ENCODE measurements at places on chromosomes 6 and 20.

GRCh38 chr6:163182696-163183095 is 231.8 kb upstream of the QKI start:
- no peak for DNase-seq

DNA sequence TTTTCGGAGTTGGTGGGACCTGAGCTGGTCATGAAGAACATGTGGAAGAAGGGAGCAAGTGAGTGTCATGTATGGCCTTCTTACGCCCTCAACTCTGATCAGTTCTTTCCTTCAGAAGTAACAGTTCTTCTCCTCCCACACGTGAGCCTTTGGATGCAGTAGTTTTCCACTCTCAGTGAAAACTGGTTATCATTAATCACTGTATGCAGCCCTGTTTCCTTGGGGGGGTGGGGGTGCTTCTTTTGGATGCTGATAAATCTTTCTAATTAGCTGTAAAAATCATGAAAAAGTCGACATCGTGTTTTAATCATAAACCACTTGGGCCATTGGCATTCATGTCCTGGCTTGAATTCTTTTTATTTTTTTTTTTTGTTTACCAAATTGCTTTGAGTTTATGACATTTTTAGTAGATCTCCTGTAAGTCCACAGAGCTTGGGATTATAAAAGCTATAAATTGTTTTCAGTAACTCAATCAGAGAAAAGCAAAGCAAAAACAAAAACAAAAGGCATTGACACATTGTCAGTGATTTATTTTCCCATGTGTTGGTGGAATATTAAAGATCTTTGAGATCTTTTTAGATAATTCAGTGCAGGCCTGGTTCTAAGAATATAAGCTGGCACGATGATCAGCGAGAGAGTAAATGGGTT is 84.8 kb downstream of the TRMT11 start:
- DNase-seq: no peak

- DNase-seq: no peak
These were observed 379.0 kb upstream of the FLRT3 start for GRCh38 chr20:14716351-14716801.

- DNase-seq: no peak
These were observed 50.3 kb downstream of the MYH7B start for GRCh38 chr20:35006009-35006408.

DNA sequence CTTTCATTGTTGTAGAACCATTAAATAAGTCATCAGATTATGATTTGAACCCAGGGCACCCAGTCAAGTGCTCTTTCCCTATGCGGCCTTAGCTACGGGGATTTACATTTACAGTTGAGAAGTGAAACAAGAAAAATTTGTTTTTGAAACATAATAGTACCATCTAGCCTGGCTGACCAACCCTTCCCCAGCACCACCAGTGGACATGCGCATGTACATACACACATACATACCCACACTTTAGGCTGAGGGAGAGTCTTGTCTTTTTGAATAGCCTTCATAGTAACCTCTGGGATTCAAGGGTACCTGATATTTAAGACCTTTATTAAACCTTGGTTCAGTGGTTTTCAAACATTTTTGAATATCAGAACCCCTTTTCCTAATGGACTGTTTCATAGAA is 33.8 kb downstream of the SCAND1 start:
- no peak for DNase-seq

- DNase-seq: no peak
These were observed 246.9 kb downstream of the UBE3D start for GRCh38 chr6:82818727-82819126.

GRCh38 chr20:13022401-13023155 is 13.8 kb downstream of the SPTLC3 start:
- DNase-seq: no peak

GRCh38 chr6:161429921-161430490 is 156.1 kb upstream of the AGPAT4 start:
- DNase-seq: no peak

GRCh38 chr6:138386897-138387296 is 9.2 kb downstream of the SMIM28 start:
- DNase-seq: no peak

GRCh38 chr20:7347409-7347808 is 579.9 kb downstream of the BMP2 start:
- DNase-seq: no peak

GRCh38 chr6:78492351-78493017 is 374.9 kb upstream of the IRAK1BP1 start:
- DNase-seq: no peak

DNA sequence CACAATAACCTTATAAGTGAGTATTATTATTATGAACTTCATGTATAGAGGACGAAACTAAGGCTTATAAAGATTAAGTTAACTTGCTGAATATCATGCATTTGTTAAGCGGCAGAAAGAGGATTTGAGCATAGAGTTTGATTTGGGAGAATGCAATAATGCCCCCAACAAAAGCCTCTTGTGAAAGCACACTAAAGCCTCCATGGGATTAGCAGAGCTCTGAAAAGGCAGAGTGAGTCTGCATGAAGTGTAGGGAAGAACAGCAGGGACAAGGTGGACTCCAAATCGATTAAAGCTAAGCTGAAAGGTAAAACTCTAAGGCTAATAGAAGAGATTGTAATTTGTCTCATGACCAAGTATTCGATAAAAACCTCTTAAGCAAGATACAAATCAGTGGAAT is 100.3 kb downstream of the SH3BGRL2 start:
- no peak for DNase-seq

DNA sequence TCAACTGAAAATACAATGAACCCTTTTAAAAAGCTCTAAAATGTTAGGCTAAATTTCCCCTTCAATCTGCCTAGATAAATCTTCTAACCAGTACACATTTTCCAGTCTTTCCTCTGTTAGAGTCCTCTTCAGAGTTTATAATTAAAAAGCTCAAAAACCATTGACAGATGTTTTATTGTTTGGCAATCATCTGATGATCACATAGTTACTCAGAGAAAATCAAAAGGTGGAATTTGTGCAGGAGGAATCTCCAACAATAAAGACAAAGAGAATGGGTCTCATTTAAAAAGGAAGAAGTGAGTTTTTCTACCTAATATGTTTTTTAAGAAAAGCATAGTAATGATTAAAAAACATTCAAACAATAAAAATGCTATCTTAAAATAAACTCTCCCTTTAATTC is 3.1 kb downstream of the TRAPPC3L start:
- no peak for DNase-seq

DNA sequence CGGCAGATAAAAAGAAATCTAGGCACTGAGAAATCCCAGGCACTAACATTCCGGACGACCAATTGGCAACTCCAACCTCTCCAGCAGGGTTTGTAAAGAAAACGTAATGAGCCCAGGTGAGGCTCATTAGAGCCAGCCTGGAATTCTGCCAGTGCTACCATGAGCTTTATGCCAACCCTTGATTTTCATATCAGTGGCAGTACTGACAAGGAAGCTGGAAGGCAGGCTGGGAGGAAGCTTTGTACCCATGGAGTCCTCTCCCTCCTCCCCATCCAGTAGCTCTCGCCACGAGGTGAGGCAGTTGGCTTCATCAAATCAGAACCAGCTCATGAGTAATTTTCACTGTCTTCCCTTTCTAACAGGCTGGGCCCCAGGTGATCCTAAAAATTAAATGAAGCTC is 250.2 kb downstream of the ZNF217 start:
- DNase-seq: no peak

- no peak for DNase-seq
These were observed 473.4 kb downstream of the BTBD3 start for GRCh38 chr20:12391099-12391498.

DNA sequence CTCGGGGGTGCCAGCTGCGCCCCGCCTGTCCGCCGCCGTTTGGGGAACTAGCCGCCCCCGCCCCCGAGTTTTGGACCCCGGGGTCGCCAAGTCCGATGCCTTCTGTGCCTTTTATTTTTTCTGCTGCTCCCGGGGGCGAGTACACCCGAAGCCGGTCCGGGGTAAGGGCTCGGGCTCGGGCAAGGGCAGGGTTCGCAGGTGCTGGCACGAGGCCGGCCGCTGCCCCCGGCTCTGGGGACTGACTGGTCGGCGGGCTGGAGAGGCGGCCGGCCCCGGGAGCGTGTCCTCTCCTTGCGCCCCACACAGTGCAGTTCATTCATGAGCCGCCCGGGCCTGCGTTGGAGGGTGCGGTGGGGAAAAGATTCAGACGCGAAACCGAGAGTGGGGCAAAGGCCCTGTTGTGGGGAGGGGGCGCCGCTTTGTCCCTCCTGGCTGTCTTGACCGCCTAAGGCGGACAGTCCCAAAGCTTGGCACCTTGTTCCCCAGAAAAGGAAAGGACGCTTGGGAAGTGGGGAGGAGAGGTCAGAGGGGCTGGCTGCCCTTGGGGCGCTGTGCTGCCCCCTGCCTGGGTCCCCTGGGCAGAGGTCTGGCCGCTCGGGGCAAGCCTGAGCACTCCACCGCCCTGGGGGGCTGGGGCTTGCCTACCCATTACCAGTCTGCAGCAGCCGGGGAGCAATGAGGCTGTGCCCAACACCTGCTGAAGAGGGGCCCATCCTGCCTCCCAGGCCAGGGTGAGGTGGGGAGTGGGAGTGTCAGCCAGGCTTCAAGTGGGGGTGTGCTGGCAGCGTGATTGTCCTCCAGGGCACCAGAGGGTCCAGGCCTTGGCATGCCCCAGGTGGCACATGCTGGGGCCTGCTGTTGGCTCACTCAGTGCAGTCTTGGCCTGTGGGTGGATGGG is 915 bp downstream of the TMEM63B start:
- DNase-seq: no peak

- DNase-seq: no peak
These were observed 38.5 kb upstream of the AHI1 start for GRCh38 chr6:135535989-135536414.

- DNase-seq: no peak
These were observed 193.5 kb downstream of the UNC5CL start for GRCh38 chr6:40845553-40845952.

DNA sequence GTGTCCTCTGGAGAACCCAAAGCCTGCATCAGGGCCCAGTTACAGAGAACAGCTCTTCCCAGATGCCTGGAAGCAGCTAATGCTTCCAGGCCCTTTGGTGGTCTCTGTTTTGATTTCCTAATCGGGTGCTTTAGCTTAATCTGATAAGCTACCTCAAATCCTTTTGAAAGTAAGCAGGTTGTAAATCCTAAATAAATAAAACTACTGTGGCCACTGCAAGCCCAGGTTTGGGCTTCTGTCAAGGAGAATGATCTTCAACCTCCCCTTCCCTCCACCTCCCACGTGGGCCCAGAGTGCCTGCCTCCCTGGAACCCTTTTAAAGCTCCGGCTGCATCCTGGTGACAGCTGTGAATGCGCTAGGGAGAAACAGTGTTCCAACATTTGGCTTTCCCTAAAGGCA is 25.2 kb upstream of the FYN start:
- DNase-seq: no peak

GRCh38 chr6:36349240-36349639 is 12.6 kb upstream of the BNIP5 start:
- DNase-seq: no peak

- DNase-seq: no peak
These were observed 69.3 kb downstream of the NFATC2 start for GRCh38 chr20:51473256-51473655.

DNA sequence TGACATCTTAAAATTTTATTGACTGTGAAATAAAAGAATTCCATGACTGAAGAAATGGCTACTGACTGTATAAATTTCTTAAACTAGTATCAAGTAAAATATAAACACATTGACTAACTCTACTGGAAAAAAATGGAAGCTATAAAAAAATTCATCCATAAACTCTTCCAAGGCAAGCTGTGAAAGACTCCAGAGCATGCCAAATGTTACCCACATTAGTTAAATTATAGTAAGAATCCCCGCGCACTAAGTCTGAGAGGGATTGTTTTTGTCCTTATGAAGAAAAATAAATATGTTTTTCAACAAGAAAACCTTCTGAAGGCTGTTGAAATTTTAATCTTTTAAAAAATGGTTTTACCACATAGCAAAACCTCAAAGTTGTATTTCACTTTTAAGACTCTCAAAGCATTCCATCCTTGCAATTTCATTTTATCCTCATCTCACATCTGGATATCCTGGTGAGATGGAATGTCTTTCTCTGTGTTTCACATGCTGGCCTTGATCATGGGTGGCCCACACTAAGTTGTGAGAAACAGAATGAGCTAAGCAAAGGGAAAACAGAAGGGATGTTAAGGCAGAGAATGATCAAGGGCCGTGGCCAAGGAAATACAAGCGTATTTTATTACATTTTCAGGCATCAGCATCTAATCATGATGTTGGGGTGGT is 732.5 kb downstream of the KIF16B start:
- no peak for DNase-seq

GRCh38 chr20:50336661-50337060 is 146.0 kb downstream of the CEBPB start:
- no peak for DNase-seq

- no peak for DNase-seq
These were observed 23.9 kb upstream of the CD164 start for GRCh38 chr6:109406196-109406595.

GRCh38 chr6:6484681-6485080 is 103.8 kb upstream of the LY86 start:
- DNase-seq: no peak

- DNase-seq: peak; percentile 34
These were observed 8.1 kb downstream of the SCRT2 start for GRCh38 chr20:667351-668034.

DNA sequence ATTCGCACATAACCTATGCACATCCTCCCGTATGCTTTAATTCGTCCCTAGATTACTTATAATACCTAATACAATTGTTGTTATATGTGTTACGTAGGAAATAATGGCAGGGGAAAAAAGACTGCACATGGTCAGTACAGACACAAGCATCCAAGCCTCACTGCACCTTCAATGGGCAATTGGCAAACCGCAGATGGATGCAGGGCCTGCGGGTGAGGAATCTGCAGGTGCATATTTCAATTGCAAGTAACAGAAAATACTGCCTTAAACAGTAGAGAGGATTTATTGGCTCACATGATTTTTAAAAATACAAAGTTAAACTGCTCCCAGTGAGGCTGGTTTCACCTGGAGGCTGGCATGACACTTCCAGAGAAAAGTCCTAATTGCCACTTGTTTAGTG is 142.1 kb upstream of the MLN start:
- no peak for DNase-seq

DNA sequence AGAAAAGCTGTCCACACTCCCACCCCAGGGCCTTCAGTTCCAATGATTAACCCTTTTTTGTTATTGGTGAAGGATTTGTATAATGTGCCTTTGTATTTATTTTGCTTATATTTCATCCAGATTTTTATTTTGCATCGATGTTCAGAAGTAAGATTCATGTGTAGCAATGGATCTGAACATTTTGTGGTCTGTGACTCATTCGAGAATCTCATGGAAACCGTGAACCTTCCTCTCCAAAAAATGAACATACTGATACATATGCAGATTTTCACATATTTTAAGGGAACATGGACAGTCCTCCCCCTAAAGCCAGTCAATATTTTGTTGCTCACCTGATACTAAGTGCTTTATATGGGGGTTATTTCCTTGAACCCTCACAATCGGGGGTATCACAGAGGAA is 421.8 kb upstream of the SOX4 start:
- no peak for DNase-seq

GRCh38 chr20:59018817-59019216 is 412 bp upstream of the TUBB1 start:
- DNase-seq: no peak

GRCh38 chr20:58898629-58899408 is 46.3 kb downstream of the GNAS start:
- DNase-seq: no peak

- DNase-seq: no peak
These were observed 53.0 kb upstream of the DTNBP1 start for GRCh38 chr6:15715851-15716250.

- DNase-seq: no peak
These were observed 29.0 kb upstream of the TMEM244 start for GRCh38 chr6:129890164-129890563.
